ENCODE measurements at places on chromosomes 7 and 10. TPM values are rescaled to one million over a fixed set of nuclear protein-coding genes. Genes with fewer than 3 reads are reported as not detected.

DNA sequence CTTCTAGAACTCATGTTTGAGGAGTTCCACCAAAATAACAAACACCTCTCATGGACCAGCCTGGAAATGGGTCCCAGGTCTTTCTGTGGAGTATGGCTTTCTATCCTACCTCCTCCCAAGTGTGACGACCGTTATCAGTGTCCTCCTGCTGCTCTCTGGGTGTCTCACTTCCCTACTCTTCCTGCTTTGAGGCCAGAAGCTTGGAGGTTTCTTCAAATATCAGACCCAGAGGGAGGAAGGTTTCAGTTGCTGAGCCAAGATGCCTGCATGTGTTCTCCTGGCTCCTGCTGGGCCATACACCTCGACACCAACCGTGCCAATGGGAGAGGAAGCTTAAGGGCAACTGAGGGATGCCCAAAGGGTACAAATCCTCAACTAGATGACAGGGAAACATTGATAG lies 114.6 kb downstream of the WNT2 start:
- DNase-seq = no peak

The CDNF gene
- 3.8 TPM for total RNA-seq

DNA sequence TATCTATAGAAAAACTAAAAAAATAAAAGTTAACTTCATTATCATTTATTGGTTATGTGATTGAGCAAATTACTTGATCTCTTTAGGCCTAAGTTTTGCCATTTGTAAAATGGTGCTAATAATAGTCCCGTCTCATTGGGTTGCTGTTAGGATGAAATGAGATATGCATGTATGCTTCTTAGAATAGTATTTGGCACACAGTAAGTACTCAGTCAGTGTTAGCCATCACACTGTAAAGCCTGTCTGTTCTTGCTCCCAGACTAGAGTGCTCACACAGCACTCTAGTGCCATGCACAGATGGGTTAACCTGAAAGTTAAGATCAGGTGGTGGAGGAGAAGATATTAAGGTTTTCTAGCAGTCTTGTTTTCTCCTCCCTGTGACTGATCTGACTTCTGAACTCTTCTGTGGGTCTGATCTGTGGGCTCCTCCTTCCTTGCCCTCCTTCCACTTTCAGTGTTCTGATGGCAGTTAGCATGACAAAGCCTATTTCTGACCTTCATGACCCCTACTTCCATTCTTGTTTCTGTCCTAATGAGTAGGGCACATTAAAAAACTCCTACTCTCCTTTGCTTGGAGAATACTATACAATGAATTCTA lies 167.5 kb downstream of the RNLS start:
- DNase-seq = no peak

GRCh38 chr10:31343551-31343950 lies 24.5 kb downstream of the ZEB1 start:
- no peak for DNase-seq

DNA sequence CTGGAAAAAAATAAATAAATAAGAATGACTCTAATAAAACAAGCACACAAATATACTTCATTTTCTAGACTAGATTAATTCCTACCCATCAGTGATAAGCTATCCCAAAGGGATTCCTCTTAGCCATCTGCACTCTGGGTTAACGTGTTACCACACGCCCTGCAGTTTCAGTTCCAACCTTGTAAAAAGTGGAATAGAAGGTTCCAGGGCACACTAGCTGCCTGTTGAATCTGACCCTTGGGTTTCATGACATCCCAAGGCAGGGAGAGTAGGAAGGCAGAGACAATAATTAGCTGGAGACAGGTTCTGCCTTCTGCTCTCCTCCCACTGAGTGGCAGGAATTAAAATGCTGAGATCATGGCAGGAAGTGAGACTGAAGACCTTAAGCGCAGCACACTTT lies 33.5 kb downstream of the SLC37A3 start:
- DNase-seq = no peak

DNA sequence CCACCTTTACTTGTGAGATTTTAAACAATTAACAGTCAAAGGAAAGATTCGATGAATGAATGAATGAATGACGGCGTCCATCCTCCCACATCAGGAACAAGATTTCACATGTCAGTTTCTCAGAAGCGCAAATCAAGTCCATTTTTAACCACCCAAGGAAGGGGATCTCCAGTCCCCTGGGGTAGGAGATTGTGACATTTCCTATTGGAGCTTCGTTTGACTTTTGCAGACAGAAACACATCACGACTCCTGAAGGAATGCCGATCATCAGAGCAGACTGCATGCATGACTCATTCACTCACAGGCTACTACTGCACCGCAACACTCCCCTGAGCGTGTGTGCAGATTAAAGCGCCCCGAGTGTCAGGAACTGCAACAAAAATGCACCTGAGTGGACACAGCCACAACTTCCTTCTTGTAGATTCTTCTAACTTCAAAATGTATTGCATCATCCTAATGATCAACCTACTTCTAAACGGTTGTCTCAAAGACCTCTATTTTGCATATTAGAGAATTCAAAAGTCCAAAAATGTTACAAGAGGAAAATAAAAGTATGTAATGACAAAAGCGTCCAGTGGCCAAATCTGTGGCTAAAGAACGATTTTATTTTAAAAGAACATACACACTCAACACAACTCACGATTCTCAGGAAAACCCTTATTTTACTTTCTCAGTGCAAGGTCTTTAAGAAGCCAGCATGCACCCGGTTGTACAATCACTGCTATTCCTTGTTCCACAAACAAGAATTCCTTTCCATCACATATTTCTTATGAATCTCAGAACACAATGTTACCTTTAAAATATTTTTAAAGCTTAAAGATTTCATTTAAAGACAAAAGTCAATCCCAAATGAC lies 172.6 kb downstream of the FAM107B start:
- DNase-seq = no peak

The GJD4 gene
- 0.77 TPM for total RNA-seq

The LRRC4 gene
- 101 TPM for total RNA-seq

- DNase-seq = no peak
These were observed 12.6 kb downstream of the DHX32 start for GRCh38 chr10:125868372-125868975.

The HGF gene
- total RNA-seq = 10.4 TPM

The UCMA gene
- total RNA-seq = not detected
